ENCODE measurements at places on chromosomes 7 and 10.

GRCh38 chr7:16034353-16034752 is 347.9 kb upstream of the MEOX2 start:
- no peak for DNase-seq

DNA sequence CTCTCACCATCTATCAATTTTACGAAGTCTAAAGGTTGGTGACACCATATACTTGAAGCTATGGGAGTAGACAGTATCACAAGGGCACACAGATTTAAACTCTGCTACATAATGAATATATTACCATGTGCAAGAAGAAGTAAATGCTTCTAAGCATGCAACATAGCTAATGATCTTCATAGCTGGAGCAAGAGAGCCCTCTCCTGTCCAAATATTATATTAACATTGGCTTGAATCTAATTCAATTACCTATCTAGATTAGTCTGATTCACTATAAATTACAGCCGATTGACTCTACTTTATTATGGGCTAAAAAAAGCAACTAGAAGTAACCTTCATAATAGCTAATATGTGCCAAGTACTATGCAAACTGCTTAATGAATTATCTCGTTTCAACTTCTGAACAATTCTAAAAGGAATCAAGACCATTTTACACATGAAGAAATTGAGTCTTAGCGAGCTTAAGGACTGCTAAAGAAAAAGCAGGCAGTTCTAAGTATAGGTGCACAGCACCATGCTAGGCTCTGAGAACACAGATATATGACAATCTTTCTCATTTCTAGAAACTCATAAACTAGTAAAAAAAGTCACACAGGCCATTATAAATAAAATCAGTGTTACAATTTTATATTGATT is 21.9 kb downstream of the FRA10AC1 start:
- DNase-seq: no peak

- DNase-seq: no peak
Measured at GRCh38 chr10:98340261-98340939, 72.4 kb upstream of the LOXL4 start.

- no peak for DNase-seq
Measured at GRCh38 chr7:20275637-20276036, 55.1 kb upstream of the ITGB8 start.

DNA sequence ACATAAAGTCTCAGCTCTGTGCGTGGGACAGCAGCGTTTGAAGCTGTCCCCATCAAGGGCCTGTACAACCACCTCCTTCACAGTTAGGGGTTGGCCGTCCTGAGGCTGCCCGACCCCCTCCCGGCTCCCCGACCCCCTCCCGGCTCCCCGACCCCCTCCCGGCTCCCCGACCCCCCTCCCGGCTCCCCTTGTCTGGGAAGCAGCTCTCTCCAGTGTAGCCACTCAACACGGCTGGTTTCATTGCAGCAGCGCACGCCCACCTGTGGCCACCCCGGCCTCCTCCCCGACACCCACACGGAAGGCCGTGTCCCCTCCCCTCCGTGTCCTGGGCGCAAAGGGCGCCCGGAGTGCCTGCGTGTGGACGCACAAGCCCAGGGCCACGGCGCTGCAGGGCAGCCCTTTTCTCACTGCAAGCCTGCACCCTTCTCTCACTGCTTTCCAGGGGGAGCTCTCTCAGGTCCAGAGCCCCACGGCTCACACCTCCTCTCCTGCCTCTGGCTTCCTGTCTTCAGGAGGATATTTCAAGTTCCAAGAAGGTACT is 20.9 kb upstream of the FAM20C start:
- DNase-seq: no peak

DNA sequence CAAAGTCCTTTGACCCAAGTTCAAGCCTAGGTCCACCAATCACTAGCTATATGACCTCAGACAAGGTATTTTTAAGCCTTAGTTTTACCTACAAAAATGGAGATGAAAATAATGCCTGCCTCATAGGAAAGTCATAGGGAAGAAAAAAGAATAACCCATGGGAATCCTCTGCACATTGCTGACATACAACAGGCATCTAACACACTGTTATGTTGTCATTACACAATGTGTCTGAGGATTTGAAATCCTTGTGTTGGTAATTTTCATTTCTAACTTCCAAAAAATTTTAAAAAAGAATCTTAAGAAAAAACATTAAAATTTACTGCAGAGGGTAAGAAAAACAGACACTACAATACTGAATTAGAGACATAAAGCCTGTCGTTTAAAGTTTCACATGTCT is 5.7 kb downstream of the ANK3 start:
- no peak for DNase-seq

DNA sequence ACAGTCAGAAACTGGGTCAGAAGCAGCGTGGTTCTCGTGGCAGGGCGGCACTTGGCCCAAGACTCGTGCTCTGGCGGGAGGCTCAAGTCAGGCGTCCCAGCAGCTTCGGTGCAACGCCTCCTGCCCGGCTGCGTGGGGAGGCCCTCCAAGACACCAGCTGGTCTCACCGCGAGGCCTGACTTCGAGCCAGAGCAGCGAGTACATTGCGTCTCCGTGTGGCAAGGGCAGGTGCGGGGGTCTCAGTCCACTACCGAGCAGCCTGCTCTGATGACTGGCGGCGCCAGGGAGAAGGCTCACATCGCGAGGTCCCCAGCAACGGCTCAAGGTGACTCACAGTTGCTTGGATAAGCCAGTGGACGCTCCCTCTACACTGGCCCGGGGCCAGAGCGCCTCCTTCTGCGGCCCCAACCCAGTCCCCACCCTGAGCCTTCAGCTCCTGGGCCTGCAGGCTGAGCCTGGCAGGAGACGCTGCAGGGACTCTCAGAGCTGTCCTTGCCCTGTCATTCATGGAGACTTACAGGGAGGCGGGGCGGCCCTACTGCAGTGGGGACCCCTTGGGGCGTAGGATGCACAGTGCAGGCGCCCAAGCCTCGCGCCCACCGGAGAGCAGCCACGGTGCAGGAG is 41.9 kb upstream of the PRKAR1B start:
- no peak for DNase-seq

- DNase-seq: no peak
Measured at GRCh38 chr10:32939296-32940111, 18.5 kb downstream of the ITGB1 start.

GRCh38 chr7:102046373-102047117 is 229.1 kb downstream of the CUX1 start:
- DNase-seq: no peak

GRCh38 chr7:55093674-55094073 is 74.9 kb downstream of the EGFR start:
- no peak for DNase-seq

DNA sequence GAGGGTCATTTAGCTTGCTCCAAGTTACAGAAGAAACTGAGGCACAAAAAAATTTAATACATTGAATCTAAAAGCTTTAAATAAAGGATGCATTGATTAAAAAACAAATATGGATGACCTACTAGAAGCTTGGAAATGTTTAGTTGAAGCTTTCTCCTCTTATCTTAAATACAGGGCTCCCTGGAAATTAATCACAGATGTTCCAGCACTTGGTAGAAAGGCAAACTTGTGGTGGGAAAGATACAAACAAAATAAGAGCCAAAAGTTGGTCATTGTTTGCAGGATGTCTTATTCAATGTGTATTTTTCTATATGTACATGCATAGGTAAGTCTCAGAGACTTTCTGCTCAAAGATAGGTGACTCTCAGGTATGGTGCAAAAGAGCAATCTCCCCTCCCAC is 40.7 kb upstream of the LYZL1 start:
- no peak for DNase-seq

DNA sequence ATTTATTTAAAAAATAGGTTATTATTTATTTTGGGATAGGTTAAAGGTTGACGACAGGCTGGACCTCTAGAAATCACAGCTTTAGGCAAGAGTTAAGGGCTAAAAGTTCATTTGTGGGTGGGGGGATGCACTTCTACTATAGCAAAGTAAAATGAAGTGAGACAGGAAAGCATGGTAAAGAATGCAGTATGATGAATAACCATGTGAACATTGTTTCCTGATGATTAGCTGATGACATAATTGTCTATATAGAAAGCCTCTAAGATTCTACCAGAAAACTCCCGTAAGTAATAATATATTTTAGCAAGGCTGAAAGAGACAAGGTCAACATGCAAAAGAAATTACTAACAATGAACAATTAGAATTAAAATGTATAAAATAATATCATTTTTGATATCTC is 25.7 kb upstream of the PRSS37 start:
- no peak for DNase-seq

DNA sequence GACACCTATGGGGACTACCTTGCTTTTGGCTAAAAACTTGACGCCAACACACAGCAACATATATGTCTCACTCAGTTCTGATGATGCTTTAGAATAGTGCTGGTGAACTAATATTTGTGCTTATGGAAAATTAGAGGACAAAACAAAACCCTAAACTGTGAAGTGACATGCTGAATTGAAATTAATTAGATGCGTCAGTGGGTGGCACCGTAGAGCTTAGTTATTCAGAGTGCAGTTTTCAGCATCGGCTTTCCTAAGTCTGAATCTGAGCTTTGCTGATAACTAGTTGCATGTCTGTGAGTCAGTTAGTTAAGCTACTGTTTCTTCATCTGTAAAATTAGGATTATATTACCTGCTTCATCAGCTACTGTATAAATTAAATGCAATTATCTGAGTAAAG is 245.0 kb upstream of the SORCS1 start:
- no peak for DNase-seq

DNA sequence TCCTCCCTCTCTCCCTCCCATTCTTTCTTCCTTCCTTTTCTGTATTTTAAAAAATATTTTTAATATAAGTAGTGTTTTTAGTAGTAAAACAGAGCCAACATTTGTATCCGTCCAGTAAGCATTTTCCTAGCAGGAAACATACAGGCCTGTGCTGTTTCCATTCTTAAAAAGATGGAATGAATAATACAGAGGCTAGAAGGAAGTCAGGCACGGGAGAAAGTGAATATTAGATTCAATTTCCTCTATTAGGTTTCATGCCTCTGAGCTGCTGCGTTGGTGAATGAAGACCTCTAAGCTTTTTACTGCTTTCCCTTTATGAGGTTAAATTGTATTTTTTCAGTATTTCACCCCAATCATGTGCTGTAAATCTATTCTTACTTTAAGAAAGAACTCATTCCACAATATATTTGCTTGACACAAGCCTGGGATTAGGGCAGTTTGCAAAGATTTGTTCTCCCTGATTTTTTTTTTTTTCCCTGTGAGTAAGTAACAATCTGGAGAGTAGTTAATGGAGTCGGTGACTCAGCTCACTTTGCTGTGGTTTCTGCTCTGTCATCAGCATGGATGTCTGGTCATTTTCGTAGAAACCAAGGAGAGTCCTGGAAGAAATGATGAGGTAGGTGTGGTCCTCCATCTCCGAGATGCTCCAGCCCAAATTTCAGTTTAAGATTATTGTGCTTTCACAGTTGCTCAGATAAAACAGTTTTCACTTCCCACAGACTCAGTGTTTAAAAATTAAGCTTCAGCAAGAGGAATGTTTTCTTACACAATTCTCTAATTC is 76.1 kb upstream of the PITRM1 start:
- no peak for DNase-seq

DNA sequence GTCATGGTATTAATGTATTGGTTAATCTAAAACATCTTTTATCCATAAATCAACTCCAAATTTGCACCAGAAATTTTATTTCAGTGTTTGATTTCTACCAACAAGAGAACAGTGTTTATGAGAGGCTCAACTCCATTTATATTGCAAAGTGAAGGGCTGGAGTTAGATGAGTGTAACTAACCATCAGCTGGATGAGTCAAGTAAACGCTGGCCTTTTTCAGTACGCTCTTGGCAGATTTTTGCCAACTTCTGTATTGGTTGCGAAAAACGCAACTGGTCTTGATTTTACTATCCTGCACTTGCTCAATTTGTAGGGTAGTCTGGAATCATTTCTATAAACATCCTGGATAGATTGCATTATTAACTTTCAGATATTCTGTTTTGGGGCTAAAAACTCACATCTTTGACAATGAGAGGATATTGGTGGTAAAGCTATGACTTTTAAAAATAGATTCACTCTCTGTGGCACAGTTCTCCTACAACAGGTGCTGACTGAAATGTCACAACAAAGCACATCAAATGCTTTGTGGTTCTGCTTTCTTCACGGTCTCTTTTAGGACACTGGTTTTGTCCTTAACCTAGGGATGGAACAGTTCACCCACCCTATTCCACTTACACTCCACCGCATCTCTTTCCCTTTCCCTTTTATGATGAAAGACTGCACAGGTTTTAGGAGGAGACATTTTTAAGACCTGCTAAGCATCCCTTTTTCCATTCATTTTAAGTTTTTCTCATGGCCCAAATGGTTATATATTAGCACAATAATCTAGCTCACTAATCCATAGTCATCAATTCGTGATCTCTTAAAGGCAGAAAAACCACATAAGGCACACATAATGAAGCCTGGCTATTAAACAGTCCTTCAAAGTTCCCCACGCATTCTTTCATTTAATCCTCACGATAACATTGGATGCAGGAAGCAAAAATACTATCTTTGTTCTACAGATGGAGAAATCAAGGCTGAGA is 12.8 kb downstream of the CACNA2D1 start:
- DNase-seq: no peak

- DNase-seq: no peak
Measured at GRCh38 chr10:48604991-48605508, at the start of gene ARHGAP22. ARHGAP22 (minus strand) TSS chr10:48605073; CDS start chr10:48604796, 277 bp downstream.

- no peak for DNase-seq
Measured at GRCh38 chr7:106767498-106768323, 97.4 kb upstream of the PIK3CG start.

GRCh38 chr7:130901209-130901783 is 167.3 kb upstream of the KLF14 start:
- no peak for DNase-seq

DNA sequence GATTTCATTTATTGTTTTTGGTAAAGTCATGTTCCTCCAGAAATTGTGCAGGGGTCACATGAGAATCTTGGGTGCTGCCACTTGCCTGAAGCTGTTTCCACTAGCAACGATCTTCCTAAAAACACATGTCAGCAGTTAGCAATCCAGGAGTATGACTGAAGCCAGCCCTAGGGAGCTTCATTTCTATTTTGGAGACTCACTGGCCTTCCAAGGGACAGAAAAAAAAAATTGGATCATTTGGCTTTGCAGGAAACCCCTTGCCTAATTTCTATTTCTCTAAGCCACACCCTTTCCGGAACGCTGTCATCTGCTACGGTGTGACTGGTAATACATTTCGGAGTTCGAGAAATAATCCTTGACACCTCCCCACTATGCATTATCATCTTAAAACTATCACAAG is 204.7 kb downstream of the TAX1BP1 start:
- no peak for DNase-seq

- DNase-seq: no peak
Measured at GRCh38 chr7:120360918-120361317, 87.9 kb downstream of the KCND2 start.

DNA sequence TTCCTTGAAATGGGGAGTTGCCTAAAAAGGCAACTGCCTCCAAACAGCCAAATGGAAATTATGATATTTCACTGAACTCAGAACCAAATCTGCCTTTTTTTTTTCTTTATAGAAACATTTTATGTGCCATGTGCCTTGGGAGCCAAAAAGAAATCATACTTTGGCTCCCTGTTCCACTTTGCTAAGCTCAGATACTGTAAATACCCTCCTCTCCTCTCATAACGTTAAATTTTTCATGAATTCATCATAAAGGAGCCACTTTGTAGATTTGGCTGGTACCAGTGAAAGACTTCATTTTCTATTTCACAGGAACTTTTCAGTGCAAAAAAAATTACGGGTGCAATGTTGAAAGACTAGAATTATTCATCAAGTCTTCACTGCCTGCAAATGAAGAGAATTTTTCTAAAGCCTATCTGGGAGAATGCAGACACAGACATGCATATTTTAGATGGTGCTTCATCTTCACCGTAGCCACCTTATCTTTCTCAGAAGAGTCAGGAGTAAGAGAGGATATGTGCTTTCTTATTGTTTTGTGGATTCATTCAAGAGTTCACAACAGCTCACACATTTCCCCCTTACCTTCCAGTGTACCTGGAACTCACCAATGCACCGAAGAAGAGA is 742.3 kb upstream of the GALNT17 start:
- DNase-seq: no peak
